HTR-8/SVneo (cell line): ENCODE measurements at places on chromosomes 16 and 17.

- DNase-seq: no peak
Measured at GRCh38 chr16:1385232-1385631, 29.3 kb downstream of the UNKL start.

DNA sequence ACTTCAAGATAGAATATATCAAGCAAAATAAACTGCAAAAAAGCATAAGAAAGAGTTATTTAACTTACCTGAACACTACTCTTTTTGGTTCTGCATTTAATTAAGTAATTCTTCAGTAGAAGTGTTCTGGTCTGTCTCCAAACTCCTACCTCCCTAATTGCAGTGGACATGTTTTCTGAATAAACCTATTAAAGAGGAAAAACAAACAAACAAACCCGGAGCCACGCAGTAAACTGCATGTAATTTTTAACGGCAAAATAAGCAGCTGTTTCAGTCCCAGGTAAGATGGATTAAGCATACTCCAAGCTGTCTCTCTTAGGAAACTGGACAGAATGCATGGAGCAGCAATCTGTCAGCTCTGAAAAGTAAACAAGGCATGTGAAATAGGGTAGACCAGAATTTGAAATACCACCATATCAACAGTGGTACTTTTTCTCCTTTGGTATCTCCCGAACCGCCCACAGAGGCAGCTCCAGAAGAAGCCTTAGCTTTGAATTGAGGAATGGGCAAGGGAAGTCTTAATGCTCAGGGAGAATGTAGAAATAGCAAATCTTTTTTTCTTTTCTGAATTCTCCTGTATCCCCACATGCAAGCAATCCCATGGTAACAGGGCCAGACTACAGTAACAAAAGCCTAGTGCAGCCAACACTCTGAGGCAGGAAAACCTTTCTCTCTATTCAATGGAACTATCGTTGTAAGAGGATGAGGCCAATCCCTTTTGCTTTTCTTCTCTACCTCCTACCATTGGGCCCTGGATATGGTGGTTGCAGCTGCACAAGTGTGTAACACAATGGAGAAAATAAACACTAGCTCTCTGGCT lies 12.5 kb downstream of the ABCA5 start:
- DNase-seq: no peak

DNA sequence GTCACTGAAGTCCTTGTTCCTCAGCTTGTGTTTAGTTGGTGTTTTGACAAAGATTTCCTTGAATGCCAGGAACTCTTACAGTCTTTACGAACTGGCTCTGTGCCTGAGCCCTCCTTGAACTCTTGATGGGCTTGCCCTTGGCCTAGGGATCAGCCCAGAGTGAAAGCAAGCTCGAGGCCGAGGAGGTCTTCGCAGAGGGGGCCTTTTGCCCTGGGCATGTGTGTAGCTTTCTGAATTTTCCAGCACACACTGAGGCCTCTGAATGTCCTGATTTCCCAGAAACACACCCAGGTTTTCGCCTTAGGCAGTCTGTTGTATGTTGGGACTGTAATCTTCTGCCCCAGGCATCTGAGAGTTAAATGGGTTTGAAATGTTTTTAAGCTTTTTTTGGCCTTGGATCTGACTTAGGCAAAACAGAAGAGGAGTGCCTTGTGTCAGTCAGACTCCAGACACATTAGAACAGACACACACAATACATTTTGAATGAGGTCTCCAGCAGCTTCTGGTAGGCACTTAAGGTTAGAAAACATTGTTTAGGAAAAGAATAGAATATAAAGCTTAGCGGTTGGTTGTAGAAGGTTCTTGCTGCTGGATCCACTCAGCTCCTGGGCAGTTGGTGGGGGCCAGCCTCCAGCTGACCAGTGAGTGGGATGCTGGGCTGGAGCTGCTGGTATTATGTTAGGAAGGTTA lies 17.1 kb downstream of the FOXK2 start:
- DNase-seq: no peak

DNA sequence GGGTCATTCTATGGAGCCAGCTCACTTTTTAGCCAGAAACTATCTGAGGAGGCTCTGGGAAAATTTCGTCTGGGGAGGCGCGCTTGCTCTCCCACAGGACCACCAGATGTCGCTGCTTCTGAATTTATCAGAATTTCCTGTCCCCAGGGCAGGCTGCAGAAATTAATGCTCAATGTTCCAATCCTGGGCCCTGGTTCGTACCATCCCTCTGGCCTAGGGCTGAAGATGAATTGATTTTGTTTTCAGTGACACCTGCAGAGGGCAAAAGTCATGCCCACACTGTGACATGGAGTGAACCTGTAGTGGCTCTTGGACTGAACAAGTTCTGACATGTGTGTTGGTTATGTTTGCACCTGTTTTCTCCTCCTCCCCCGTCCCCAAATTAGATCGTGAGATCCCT lies 482.6 kb downstream of the NPIPA7 start:
- DNase-seq: no peak

DNA sequence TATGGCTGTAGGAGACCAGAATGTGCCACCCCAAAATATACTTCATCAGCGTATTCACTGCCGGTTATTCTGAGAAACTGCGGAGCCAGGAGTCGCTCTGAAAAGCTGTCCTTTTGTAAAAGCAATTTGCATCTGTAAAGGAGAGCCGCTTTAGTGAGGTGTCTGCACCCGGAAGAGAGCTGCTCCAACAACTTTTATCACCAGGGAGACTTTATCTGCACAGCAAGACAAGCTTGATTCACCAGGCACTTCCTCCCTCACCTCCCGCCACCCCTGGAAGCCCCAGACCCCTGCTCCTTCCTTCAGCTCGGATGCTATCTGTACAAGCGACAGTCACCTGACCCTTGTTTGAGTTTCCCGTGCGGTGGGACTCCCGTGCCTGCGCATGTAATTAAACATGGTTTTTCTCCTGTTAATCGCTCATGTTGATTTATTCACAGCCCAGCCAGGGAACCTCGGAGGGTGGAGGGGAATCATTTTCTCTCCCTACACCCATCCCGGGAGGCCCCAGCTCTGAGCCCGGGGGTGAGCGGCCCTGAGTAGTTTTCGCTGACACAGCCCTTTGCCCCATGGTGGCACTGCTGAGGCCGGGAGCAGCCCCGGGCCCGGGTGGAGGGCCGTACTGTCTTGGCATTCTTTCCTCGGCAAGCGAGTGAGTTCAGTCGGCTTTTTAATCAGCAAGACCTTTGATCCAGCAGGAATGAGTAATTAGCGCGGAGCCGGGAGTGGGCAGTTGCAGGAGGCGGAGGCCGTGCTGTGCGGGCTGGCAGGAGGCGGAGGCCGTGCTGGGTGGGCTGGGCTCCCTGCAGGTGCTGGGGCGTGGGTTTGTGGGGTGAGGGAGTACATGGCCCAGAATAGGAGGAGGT lies 222.7 kb upstream of the CIBAR2 start:
- DNase-seq: no peak

- DNase-seq: peak; percentile 45
Measured at GRCh38 chr16:85428168-85428898, 184.8 kb upstream of the GSE1 start.

GRCh38 chr16:1413684-1414531 lies 596 bp downstream of the UNKL start:
- DNase-seq: peak; percentile 56

GRCh38 chr16:73399486-73399885 lies 351.6 kb upstream of the ZFHX3 start:
- DNase-seq: no peak

DNA sequence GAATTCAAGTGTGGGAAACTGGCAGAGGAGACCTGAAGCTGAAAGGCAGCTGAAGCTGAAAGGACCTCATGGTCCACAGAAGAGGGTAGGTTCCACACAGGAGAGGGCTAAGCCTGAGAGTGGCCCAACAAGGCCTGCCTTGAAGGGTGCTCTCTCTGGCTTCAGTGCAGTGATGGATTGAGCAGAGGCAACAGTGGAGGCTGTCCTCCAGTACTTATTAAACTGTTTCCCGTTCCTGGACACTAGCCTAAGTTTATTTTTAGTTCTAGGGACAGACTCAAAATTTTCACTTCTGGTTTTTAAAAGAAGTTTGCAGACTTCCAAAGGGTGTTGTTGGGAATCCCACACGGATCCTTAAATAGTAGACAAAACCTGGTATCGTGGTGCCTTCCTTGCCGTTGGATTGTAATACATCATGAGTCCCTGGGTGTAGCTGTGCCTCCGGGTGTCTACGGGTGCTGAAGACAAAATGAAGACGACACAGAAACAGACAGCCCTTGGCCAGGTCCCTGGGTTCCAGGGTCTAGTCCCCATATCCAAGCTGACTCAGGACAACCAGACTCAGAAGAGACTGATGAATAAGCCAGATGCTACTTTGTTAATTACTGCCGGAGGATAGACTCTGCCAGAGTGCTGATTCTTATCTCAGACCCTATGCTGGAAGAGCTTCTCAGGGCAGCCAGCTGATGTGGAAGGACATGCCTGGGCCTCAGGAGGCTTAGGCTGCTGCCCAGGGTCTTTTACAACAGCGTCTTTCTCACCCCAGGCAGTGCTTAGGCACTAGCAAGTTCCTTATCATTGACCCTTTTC lies 7.1 kb upstream of the CMTM4 start:
- DNase-seq: no peak

- DNase-seq: no peak
Measured at GRCh38 chr16:66064801-66065530, 301.5 kb upstream of the CDH5 start.
